Sigmoid colon (tissue), 7 donors: ENCODE measurements at places on chromosomes 11 and 22. TPM values are rescaled to one million over a fixed set of nuclear protein-coding genes. Genes with fewer than 3 reads are reported as not detected.

The SOX10 gene
- total RNA-seq, result 7.1 TPM

The FOLR2 gene
- total RNA-seq, result 44.8 TPM

The OR56B1 gene
- total RNA-seq, result under 0.01 TPM

The LRRC74B gene
- not detected for total RNA-seq

The ANGPTL5 gene
- 0.36 TPM for total RNA-seq

The MUC5B gene
- not detected for total RNA-seq

The OR8G1 gene
- not detected for total RNA-seq

The LINC01488 gene
- 0.36 TPM for total RNA-seq

The ATL3 gene
- 115 TPM for total RNA-seq

The RIMBP3B gene
- total RNA-seq, result not detected

The AP2A2 gene
- total RNA-seq, result 78.4 TPM

The VSIG10L2 gene
- not detected for total RNA-seq

The MS4A2 gene
- total RNA-seq, result 1.6 TPM

The CRYAB gene
- total RNA-seq, result 264 TPM

The RCN1 gene
- 27.8 TPM for total RNA-seq

The MAPK1 gene
- 73.2 TPM for total RNA-seq

The PPP1R14B gene
- total RNA-seq, result 42.9 TPM

The C11orf86 gene
- not detected for total RNA-seq

The FAM180B gene
- total RNA-seq, result 0.41 TPM

The SHANK2 gene
- 8.0 TPM for total RNA-seq

The CLTCL1 gene
- total RNA-seq, result 3.8 TPM

The TRIM51 gene
- total RNA-seq, result not detected

The MIAT gene
- total RNA-seq, result 0.82 TPM

The OR8I2 gene
- total RNA-seq, result not detected

The ENTHD1 gene
- not detected for total RNA-seq

The LSP1 gene
- total RNA-seq, result 15.5 TPM

The LARGE1 gene
- total RNA-seq, result 74.2 TPM

The ZNF214 gene
- total RNA-seq, result 2.5 TPM

The TEAD1 gene
- 155 TPM for total RNA-seq

The GAL3ST3 gene
- not detected for total RNA-seq

The ST14 gene
- 3.9 TPM for total RNA-seq

The TOMM22 gene
- 38.2 TPM for total RNA-seq

The MMP12 gene
- not detected for total RNA-seq

The TBRG1 gene
- total RNA-seq, result 41.0 TPM

The PTGDR2 gene
- 0.83 TPM for total RNA-seq

The PATE4 gene
- total RNA-seq, result not detected

The SLC22A6 gene
- not detected for total RNA-seq

The MADD gene
- total RNA-seq, result 33.7 TPM

The NRGN gene
- total RNA-seq, result 0.95 TPM

The GRK3 gene
- total RNA-seq, result 9.0 TPM

The NCR3LG1 gene
- total RNA-seq, result 1.4 TPM

The RTN3 gene
- 61.1 TPM for total RNA-seq

The MPEG1 gene
- total RNA-seq, result 23.5 TPM

The TSPAN18 gene
- total RNA-seq, result 22.1 TPM
